ENCODE measurements at places on chromosomes 5 and 9.

GRCh38 chr5:74722271-74722670 is 37.2 kb downstream of the HEXB start:
- DNase-seq = no peak

DNA sequence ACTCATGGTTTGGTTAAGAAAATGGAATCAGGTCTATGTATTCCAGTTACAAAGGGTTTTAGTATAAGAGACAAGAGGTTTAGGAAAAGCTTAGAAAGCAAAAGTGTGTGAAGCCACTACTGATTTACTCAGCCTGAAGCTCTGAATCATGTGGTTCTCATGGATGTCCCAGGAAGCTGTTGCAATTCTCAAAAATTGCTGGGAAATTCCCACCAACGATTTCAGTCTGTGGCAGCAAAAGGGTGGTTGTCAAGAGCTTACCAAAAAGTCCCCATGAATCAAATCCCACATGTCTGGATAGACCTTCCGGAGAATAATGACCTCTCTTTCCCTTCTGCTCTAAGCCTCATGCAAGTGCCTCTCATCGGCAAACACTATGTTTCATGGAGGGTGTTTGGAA is 929.9 kb downstream of the TLE4 start:
- DNase-seq = no peak

DNA sequence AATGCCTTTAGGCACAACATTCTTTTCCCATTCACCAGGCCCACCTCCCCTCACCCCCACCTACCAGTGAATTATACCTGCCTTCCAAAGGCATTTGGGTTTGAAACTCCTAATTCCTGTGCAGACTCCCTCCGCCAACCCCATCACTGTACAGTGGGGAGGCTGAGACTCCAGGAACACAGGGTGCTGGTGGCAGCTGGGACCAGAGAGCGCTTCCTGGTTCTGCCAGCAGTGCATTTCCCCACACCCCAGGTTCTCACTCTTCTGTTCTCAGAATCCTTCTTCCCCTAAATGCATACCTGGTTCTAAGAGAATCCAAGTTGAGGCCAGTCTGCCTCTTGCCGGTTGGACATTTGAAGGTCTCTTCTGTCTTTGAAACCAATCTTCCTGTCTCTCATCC is 21.1 kb downstream of the SLC36A2 start:
- no peak for DNase-seq

GRCh38 chr5:156396063-156396829 is 69.3 kb downstream of the SGCD start:
- no peak for DNase-seq

- no peak for DNase-seq
Observed at GRCh38 chr5:172450861-172451695, 3.2 kb downstream of the SH3PXD2B start.

All from effector memory CD4-positive, alpha-beta T cell (primary cell).